ENCODE measurements at places on chromosomes 12 and 14.

- no peak for DNase-seq
Observed at GRCh38 chr12:44317651-44318126, 481.8 kb downstream of the TMEM117 start.

GRCh38 chr12:72865921-72866320, 593.8 kb downstream of the TRHDE start:
- no peak for DNase-seq

GRCh38 chr12:119019166-119019565, 37.8 kb downstream of the SRRM4 start:
- DNase-seq, result no peak

GRCh38 chr12:129304529-129304928, 451.3 kb downstream of the GLT1D1 start:
- DNase-seq, result no peak

DNA sequence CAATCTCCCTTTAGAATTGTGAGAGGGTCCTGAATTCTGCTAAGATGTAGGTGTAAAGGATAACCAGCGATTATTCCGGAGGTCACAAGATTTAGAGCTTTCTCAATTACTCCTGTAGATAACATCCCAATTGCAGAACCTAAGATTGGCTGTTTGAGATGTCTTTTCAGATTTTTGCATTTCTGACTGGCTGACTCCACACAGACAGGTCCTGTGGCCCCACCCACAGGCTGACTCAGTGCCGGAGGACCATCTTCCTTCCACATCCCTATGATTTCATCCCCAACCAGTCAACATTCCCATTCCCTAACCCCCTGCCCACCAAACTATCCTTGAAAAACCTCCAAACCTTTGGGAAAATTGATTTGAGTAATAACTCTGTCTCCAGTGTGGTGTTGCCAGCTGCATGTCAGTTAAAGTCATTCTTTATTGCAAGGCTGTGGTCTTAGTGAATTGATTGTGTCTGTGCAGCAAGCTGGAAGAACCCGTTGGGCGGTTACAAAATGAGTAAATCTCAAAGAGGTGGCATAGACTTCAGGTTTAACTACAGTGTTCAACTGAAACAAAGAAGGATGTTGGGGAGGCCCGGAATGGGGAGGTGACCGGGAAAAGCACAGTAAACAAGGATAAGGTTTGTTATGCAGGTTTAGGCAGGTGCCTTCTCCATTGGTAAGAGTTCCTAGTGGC, 10.6 kb downstream of the FNTB start:
- no peak for DNase-seq

GRCh38 chr12:78672033-78672432, 192.5 kb upstream of the SYT1 start:
- DNase-seq, result no peak

DNA sequence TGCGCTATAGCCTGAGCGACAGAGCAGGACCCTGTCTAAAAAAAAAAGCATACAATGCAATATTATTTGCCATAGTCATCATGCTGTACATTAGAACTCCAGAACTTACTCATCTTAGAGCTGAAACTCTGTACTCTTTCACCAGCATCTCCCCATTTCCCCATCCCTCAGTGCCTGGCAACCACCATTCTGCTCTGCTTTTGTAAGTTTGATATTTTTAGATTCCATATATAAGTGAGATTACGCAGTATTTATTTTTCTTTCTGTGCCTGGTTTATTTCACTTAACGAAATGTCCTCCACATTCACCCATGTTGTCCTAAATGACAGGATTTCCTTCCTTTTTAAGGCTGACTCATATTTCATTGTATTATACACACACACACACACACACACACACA, 121.8 kb downstream of the BBS10 start:
- DNase-seq, result peak; percentile 33

Measured in inflammatory macrophage (primary cell).